ENCODE measurements at places on chromosomes 12 and 14. TPM values are rescaled to one million over a fixed set of nuclear protein-coding genes. Genes with fewer than 3 reads are reported as not detected.

ACVRL1 gene
- 53.6 TPM for total RNA-seq

MARK3 gene
- 121 TPM for total RNA-seq

KMT2D gene
- 88.6 TPM for total RNA-seq

DAO gene
- not detected for total RNA-seq

FGD6 gene
- total RNA-seq = 8.9 TPM

TMCC3 gene
- 16.8 TPM for total RNA-seq

TULP3 gene
- total RNA-seq = 22.4 TPM

SLC39A9 gene
- 39.0 TPM for total RNA-seq

- no peaks in the 10 kb centered on the region for H3K27me3 ChIP-seq
- DNase-seq = no peak
- H3K27ac ChIP-seq = no peak overlapping the region
- no peaks in the 10 kb centered on the region for H3K36me3 ChIP-seq
These were observed 39.7 kb upstream of the SYT1 start for GRCh38 chr12:78824918-78825317.

- no peak for DNase-seq
- no peaks in the 10 kb centered on the region for H3K27me3 ChIP-seq
- H3K27ac ChIP-seq = no peak overlapping the region
- no peak overlapping the region for H3K4me3 ChIP-seq
These were observed 5.6 kb downstream of the SLC11A2 start for GRCh38 chr12:51020448-51021182.

GRCh38 chr12:94689646-94690036, 39.3 kb upstream of the TMCC3 start:
- no peak overlapping the region for H3K4me3 ChIP-seq
- H3K27ac ChIP-seq = peak overlapping the region; percentile 49
- H3K27me3 ChIP-seq = no peaks in the 10 kb centered on the region
- no peak for DNase-seq
- H3K36me3 ChIP-seq = no peaks in the 10 kb centered on the region
- no peaks in the 10 kb centered on the region for H3K4me1 ChIP-seq

GRCh38 chr12:107393043-107393717, 292.4 kb upstream of the PWP1 start:
- no peaks in the 10 kb centered on the region for H3K4me1 ChIP-seq
- H3K27ac ChIP-seq = no peak overlapping the region
- no peak for DNase-seq
- H3K27me3 ChIP-seq = no peaks in the 10 kb centered on the region

DNA sequence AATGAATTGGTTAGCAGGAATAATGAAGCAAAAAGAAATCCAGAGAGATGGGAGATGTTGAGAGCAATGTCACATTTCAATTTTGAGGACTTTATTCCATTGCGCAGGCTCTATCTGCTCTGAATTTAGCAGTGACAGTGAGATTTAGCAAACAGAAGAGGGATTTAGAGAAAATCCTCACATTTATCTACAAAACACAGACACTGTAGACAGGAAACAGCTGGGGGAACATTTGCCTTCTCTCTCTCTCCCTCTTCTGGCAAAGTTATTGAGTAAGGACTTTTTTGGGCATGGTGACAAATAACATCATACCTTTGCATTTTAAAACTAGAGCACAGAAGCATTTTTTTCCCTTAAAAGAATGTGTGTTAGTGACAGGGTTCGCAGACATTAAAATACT, at the start of gene IGF1:
TSS of gene IGF1 (minus strand) at position 158 of the 400 bp plus-strand sequence. CDS start 182 bp downstream, outside the sequence.
- peak within 1 kb of the TSS; percentile 16 for H3K4me3 ChIP-seq
- H3K4me1 ChIP-seq = peaks cover 4% of the 10 kb centered on the region
- H3K27ac ChIP-seq = no peak within 1 kb of the TSS
- no peaks in the 10 kb centered on the region for H3K27me3 ChIP-seq
- no peak for DNase-seq

DNA sequence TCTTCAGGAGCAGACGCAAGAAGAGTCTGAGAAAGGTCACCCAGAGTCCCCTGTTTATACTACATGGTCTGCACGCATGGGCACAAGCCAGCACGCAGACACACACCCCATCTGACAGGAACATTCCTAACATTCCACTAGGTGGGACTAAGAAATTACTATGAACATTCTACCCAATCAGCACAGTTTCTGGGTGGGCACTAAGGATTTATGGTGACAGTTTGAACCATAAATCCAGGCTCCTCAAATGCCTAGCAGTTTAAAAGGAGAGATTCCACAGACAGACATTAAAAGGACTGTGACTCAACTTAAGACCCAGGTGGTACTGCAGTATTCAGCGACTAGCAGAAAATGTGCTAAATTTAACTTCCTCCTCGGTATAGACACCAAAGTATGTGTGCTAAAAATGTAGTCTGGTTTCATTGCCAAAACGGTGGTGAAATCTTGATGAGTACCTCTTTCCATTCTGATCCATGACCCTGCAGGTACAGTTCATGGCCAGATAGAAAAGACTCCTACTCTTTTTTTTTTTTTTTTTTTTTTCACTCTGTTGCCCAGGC, 16.2 kb downstream of the ABHD4 start:
- no peak overlapping the region for H3K4me3 ChIP-seq
- H3K27me3 ChIP-seq = no peaks in the 10 kb centered on the region
- no peaks in the 10 kb centered on the region for H3K36me3 ChIP-seq
- DNase-seq = peak; percentile 63

DNA sequence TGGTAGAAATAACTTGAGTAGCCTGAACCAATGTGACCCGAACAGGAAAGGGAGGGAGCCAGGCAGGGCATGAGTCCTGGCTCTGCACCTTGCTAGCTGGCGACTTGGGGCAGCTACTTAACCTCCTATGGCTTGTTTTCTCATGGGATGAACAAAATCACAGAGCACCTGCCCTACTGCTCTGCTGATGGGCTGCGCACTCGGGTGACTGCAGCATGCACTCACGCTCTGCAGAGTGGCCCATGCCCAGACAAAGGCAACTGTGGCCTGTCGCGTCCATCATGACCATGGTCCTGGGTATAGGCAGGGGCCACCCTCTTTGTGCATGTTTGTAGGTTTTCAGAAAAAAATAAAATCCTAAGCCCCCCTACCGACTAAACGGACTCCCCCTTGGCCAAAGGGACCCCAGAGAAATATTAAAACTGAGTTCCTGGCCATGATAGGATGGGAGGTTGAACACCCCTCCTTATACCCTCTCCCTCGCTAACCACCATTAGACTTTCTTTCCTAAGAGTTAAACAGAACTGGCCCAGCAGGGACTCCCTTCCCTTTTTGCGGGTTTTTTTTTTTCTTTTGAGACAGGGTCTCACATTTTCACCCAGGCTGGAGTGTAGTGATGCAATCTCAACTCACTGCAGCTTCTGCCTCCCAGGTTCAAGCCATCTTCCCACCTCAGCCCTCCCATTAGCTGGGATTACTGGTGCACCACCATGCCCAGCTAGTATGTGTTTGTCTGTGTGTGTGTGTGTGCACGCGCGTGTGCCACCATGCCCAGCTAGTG, 32.5 kb downstream of the VWF start:
- no peak overlapping the region for H3K27ac ChIP-seq
- no peaks in the 10 kb centered on the region for H3K36me3 ChIP-seq
- no peak overlapping the region for H3K4me3 ChIP-seq
- no peaks in the 10 kb centered on the region for H3K4me1 ChIP-seq

- H3K4me1 ChIP-seq = no peaks in the 10 kb centered on the region
- H3K27me3 ChIP-seq = no peaks in the 10 kb centered on the region
- H3K36me3 ChIP-seq = no peaks in the 10 kb centered on the region
These were observed 59.6 kb downstream of the DIP2B start for GRCh38 chr12:50564237-50564947.

GRCh38 chr12:65162609-65163008, 6.8 kb upstream of the LEMD3 start:
- H3K27me3 ChIP-seq = no peaks in the 10 kb centered on the region
- no peaks in the 10 kb centered on the region for H3K4me1 ChIP-seq
- H3K27ac ChIP-seq = no peak overlapping the region
- no peak for DNase-seq
- no peaks in the 10 kb centered on the region for H3K36me3 ChIP-seq
- H3K4me3 ChIP-seq = no peak overlapping the region

DNA sequence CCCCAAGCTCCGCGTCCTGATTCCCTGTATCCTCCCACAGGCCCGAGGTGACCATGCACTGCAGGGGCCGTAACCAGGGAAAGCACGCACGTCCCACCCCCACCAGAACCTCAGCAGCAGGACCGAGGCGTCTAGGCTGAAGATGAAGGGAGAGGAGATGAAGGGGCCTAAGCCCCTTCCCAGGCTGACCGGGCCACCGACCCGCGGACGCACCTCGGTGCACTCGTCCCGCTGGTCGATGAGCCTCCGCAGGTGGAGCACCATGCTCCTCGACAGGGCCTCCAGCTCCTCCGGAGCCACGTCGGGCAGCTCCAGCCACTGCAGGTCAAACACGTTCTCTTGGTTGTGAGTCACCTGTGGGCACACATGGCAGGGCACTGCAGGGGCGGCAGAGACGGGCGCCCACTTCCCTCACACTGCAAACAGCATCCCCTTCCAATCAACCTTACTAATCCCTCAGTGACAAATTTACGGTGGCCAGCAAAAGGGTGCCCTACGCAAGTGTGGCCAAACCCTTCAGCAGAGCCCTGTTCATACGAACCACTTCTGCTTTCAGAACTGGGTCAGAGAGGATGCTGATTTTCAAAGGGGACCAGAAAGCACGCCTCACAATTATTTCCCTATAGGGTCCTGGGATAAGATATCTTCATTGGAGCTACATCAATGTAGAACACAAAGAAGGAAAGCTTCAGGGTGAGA, 77.8 kb downstream of the CCDC88C start:
- H3K36me3 ChIP-seq = no peaks in the 10 kb centered on the region
- no peak for DNase-seq
- H3K4me1 ChIP-seq = no peaks in the 10 kb centered on the region

GRCh38 chr14:68135566-68135965, 316.0 kb downstream of the RAD51B start:
- H3K27ac ChIP-seq = no peak overlapping the region
- no peak overlapping the region for H3K4me3 ChIP-seq
- H3K4me1 ChIP-seq = peaks cover 2% of the 10 kb centered on the region
- peaks cover 2% of the 10 kb centered on the region for H3K27me3 ChIP-seq
- H3K36me3 ChIP-seq = no peaks in the 10 kb centered on the region

GRCh38 chr12:110316861-110317260, 35.8 kb downstream of the ATP2A2 start:
- H3K36me3 ChIP-seq = no peaks in the 10 kb centered on the region
- H3K4me1 ChIP-seq = peaks cover 13% of the 10 kb centered on the region
- H3K4me3 ChIP-seq = no peak overlapping the region

DNA sequence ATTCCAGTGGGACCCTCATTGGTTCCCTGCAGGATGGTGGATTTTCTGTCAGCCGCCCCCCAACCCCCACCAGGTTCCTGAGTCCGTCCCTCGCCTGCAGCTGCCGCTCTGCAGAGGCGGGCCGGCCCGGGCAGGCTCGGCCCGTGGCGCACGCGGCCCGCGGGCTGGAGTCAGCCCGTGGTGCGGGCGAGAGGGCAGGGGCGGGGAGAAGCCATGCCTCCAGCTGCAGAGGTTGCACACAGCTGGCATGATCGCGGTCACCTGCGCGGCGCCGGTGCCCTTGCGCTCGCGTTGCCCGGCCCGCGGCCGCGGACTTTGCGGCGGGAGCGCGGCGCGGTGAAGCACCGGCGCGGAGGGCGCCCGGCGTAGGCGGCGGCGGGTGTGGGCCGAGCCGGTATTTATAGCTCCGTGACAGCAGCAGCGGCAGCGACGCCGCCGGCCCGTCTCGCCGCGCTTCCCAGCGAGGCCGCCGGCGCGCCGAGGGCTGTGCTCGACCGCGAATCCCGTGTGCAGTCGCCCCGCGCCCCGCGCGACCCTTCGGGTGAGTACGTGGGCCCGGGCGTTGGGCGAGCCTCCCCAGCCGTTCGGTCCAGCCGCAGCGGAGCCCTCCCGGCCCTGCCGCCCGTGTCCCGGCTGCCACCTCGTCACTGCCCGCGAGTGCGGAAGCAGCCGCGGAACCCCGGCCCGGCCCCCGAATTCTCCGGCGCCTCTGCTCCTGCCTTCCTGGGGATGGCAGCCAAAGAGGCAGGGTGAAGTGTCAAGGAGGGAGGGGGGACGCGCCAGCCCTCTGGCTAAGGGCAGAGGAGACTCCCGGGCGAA, at the start of gene TMEM117:
TSS of gene TMEM117 (plus strand) at position 426 of the 819 bp plus-strand sequence.
- DNase-seq = peak; percentile 93
- peak within 1 kb of the TSS; percentile 86 for H3K4me3 ChIP-seq

GRCh38 chr14:105888784-105889665, 362.6 kb downstream of the TMEM121 start:
- no peak overlapping the region for H3K27ac ChIP-seq
- no peaks in the 10 kb centered on the region for H3K36me3 ChIP-seq
- no peaks in the 10 kb centered on the region for H3K27me3 ChIP-seq
- DNase-seq = peak; percentile 62
- H3K4me3 ChIP-seq = no peak overlapping the region

DNA sequence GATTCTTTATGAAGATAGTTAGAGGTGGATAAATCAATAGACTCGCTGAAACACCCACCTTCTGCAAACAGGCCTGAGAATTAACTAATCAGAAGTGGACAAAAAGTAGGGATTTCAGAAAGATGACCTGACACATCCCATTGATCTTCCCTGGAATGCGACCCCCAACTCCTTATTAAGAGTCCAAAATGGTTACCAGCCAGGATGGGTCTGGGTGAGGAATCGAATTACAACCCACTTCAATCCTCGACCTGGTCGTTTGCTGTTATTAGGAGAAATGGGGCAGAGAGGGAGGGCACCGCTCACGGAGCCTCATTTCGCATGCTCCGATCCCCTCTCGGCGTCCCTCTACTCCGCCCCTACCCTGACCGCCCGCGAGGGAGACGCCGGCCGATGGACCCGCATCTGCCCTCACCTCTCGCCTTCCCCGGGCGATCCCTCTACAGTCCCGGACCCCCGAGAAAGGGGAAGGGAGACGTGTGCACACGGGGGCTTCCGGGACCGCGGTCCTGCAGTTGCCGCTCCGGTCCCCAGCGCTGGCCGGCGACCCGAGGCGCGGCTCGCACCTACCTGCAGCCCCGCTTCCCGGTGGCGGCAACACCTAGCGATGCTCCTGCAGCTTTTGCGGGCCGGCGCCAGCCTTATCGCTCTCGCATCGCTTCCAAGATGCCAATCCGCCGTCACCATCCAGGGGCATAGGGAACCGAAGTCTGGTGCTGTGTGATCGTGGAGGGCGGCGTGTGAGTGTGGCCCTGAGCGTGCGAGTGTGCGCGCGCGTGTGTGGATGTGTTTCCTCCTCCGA, 69.3 kb upstream of the USP15 start:
- H3K36me3 ChIP-seq = no peaks in the 10 kb centered on the region
- H3K27ac ChIP-seq = no peak overlapping the region
- H3K4me1 ChIP-seq = no peaks in the 10 kb centered on the region
- DNase-seq = peak; percentile 45
- peak overlapping the region; percentile 62 for H3K4me3 ChIP-seq

Measured in aorta (tissue), 5 donors.